ENCODE measurements at places on chromosomes 11 and 22. TPM values are rescaled to one million over a fixed set of nuclear protein-coding genes. Genes with fewer than 3 reads are reported as not detected.

The RAB36 gene
- total RNA-seq = 1.8 TPM

The OR52I1 gene
- not detected for total RNA-seq

The ZBTB16 gene
- total RNA-seq = 33.0 TPM

The APOC3 gene
- not detected for total RNA-seq

The PGA3 gene
- not detected for total RNA-seq

The MMP20 gene
- not detected for total RNA-seq

The B3GAT1 gene
- total RNA-seq = under 0.01 TPM

The DEFB131B gene
- not detected for total RNA-seq

The ART1 gene
- total RNA-seq = not detected

The ZDHHC8 gene
- total RNA-seq = 38.3 TPM

The WBP2NL gene
- not detected for total RNA-seq

The MRGPRE gene
- total RNA-seq = not detected

The MYOD1 gene
- total RNA-seq = not detected

The ADM2 gene
- total RNA-seq = 10.2 TPM

The RAB6A gene
- total RNA-seq = 124 TPM
